ENCODE measurements at places on chromosomes 7 and 10.

DNA sequence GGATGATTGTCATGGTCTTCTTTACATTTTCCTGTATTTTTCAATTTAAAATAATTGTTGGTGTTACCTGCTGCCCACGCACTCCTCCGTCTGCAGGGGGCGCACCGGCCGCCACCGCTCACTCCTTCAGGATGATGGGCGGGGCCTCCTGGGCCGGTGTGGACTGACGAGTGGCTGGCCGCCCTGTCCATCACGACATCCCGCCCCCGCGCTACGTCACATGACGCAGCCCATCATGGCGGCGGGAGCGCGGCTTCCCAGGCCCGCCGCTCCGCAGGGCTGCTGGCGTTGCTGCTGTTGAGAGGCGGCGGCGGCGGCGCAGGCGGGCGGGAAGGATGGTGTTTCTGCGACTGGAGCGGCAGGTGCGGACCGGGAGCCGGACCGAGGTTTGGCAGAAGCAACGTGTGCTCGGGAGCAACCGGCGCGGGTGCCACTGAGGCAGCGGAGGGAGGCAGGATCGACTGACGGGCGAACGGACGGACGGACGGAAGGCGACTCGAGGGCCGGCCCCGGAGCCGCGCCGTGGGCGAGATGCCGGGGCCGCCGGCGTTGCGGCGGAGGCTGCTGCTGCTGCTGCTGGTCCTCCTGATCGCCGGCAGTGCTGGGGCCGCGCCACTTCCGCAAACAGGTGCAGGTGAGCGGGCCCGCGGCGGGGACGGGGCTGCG, at the start of gene LMTK2:
LMTK2 (plus strand) TSS at position 216 of the 666 bp plus-strand sequence; CDS start at position 532, 316 bp downstream.
- peak; percentile 76 for DNase-seq

DNA sequence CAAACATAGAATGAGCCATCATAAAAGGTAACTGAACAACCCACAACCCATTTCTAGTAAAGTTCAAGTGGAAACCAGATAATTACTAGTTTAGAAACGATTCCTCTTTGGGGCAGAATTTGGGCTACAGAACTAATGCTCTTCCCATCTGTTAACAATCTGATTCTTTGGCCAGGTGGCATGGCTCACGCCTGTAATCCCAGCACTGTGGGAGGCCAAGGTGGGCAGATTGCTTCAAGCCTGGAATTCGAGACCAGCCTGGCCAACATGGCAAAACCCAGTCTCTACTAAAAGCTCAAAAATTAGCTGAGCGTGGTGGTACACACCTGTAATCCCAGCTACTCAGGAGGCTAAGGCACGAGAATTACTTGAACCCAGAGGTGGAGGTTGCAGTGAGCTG, 18.5 kb downstream of the CYP51A1 start:
- DNase-seq: no peak

GRCh38 chr10:34161777-34162370, 653.2 kb downstream of the PARD3 start:
- DNase-seq: no peak

DNA sequence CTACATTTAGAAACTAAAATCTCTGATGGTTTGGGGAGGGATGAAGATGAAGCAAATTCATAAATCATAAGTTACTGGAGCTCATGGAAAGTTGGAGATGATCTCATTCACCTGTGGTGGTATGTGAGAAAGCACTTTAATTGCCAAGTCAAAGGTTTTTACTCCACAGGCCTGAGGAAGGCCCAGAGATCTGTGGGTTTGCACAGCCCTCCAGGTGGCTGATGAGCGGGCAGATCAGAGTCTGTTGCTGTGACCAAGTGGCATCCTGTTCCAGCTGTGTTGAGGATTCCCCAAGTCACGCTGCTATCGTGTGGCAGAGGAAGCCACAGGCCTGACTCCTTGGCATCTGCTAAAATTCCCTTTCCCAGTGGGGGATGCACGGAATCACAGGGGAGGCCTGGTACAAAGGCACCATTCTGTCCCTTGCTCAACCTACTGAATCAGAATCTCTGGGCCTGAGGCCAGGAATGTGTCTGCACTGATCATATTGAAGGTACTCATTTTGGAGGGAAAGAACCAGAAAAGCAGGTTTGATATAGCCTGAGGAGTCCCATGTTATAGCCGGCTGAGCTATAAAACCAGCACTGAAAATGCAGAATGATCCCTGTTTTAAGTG, 19.7 kb upstream of the DDC start:
- DNase-seq: no peak

DNA sequence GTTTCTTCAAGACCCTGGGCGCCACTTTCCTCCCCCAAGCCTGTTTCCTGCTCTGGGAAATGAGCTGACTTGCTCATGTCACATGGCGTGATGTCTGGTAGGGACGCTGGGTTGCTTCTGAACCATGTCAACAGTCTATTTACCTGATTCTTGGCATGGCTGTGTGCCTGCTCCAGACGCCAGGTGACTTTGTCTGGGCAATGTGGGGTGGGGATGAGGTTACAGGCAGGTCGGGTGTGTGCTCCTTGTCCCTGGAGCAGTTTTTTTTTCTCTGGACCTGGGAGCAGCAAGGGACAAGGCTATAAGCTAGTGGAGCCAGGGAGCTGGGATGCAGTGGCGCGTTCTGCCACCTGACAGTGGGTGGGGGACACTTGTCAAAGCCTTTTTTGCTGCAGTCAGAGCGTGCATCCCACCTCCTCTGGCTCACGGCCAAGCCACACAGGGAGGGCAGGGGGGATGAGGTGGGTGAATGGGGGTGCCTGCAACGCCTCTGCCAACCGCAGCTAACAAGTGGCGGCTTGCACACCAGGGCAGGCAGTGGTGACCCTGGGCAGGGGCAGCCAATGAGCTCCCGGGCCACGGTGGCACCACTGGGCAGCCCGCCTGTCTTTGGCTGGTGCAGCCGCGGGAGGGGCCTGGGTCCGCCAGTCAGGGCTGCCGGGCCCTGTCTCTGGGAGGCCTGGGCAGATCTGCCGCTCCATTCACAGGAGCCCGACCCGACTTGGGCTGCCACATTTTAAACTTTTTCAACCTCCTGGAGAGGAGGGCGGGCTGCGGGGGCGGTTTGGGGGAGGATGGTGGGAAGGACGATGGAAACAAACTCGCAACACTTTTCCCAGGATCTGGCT, 22.9 kb downstream of the DNAJB12 start:
- no peak for DNase-seq

DNA sequence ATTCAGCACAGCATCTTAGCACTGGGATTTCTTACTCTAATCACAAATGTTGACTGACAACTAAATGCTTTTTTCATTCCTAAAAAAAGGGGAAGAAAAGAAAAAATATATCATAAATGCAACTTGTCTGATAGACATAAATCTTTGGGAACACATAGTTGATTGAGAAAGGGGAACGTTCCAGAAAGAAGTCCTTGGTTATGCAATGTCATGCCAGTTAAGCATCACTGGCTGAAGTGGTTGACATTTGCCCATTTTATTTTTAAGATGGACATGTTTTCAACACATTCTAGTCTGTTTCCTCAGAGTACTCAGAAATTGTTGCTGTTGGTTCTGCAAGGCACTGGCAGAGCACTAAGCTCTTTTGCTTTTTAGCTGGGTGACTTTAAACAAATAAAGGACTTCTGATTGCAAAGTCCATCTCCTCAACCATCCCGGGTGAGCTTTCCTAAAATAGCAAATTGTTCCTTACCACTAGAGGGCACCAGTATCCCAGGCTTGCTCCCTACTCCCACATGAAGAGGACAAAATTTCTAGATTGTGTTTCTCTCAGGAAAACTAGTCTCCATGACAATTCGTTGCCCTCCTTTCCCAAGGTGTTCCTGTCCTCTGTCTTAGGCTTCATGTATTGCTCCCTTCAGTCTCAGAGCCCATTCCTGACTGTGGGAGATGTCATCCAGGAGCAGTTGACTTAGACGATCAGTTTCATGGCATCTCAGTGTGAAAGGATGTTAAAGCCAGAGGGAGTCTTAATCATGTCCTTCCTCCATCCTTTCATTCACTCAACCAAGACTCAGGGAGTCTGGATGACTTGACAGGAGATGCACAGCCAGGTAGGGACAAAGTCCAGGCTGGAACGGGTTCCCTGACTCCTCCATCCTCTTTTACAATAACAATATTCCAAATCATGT, 23.9 kb downstream of the OPALIN start:
- DNase-seq: no peak

GRCh38 chr7:98085674-98086073, 21.0 kb upstream of the LMTK2 start:
- no peak for DNase-seq

DNA sequence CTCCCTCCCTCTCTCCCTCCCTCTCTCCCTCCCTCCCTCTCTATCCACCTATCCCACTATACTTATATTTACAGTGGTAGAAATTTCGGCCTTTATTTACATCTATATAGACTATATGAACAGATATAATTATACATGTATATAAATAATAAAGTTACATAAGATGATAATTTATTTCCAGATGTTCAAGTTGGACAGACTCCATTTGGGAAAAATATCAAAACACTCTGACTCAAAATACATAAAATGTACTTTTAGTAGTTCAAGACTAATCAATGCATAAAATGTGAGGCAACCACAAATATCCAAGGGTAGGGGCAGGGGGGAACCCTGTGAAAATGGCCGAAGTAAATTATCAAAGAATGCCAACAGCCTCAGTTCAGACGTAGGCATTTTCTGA, 203.0 kb downstream of the FANK1 start:
- DNase-seq: no peak

GRCh38 chr10:96840841-96841518, 8.9 kb downstream of the LCOR start:
- no peak for DNase-seq

- DNase-seq: no peak
These were observed 64.8 kb downstream of the SMURF1 start for GRCh38 chr7:99079104-99079503.

DNA sequence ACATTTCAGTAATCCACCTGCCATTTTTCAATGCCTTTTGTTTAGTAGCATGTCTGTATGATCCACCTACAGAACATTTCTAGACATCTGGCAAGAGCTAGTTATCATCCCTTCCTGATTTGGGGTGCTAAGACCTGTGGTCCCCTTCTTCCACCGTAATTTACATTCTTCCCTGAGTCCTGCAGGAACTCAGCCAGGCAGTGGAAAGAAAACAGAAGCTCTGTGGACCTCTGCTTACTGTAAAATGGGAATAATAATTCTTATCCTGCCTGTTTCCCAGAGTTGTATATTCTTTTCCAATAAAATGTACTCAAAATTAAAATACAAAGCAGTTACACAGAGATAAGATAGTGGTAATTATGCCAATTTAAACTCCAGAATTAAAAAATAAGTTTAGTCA, 126.9 kb downstream of the TCF7L2 start:
- DNase-seq: no peak

DNA sequence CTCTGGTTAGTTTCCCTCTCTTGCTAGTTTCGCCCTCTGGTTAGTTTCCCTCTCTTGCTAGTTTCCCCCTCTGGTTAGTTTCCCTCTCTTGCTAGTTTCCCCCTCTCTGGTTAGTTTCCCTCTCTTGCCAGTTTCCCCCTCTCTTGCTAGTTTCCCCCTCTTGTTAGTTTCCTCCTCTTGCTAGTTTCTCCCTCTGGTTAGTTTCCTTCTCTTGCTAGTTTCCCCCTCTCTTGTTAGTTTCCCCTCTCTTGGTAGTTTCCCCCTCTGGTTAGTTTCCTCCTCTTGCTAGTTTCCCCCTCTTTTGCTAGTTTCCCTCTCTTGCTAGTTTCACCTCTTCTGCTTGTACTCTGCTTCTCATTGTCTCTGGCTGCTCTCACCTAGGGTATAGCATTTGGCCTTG, 613.8 kb downstream of the LRMDA start:
- DNase-seq: no peak

DNA sequence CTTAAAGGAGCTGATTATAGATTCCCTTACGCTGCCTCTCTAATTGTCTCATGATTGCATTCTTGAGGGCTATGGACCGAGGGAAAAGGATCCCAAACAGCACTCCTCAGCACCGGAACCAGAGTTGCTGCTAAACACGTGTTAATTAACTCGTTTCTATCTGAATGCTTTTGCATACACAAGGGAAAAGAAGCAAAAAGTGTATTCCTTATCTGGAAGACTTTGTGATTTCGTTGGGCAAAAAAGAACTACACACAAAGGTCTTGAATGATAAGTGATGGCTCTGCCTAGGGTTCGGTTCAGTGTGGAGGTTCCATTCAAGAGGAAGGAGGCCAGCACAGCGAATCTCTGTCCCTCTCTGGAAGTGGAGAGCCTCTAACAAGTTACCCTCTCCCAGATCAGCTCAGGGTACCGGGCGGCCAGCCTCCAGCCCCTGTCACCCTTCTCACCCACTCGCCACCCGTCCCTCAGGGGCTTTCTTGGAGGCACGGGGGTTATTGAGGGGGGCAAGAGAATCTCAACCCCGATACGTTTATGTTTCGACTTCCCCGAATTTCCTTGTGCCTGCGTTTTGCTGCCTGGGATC, 515 bp upstream of the SLC4A2 start:
- no peak for DNase-seq

GRCh38 chr7:22184549-22185199, 172.3 kb downstream of the RAPGEF5 start:
- no peak for DNase-seq

DNA sequence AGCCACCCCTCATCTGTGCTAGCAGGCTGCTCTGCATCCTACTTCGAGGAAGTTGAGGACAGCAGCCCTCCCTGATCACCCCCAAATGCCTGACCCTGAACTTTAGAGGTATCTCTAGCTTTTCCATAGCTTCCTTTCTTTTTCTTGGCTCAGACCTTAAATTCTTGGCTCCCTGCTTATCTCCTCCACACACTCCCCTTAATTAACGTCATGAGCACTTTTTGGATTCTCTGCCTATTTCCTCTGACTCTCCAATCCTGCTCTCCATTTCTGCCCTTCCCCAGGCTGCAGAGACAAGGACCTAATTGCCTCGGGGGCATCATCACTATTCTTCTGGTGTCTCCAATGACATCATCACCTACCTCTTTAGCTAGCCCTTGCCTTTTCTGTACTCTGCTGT, 40.8 kb upstream of the SEC61G start:
- DNase-seq: no peak

GRCh38 chr10:95236068-95236903, 42.2 kb downstream of the ACSM6 start:
- DNase-seq: no peak
